ELR (cell line): ENCODE measurements at places on chromosomes 12 and 14.

GRCh38 chr12:15446807-15447206 is 124.5 kb downstream of the PTPRO start:
- peak; percentile 41 for DNase-seq

- DNase-seq = peak; percentile 75
Observed at GRCh38 chr14:65222440-65222858, 120.1 kb upstream of the MAX start.

DNA sequence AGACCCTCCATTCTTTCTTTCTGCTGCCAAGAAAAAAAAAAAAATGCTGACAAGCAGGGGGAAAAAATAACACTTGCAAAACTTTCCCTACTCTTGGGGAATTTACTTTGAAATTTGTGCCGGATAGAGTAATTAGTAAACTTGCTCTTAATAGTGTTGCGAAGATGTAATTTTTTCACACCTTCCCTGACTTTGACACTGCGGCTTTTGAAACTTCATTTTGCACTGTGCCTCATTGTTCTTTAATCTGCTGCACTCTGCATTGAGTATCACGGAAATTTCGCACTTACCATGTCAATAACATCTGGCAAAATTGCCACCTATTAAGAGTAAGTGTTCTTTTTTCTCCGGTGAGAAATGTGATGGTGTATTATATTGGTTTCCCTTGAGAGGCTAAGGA is 596.1 kb downstream of the VRK1 start:
- no peak for DNase-seq

- no peak for DNase-seq
Observed at GRCh38 chr14:76908834-76909233, 82.6 kb downstream of the LRRC74A start.

DNA sequence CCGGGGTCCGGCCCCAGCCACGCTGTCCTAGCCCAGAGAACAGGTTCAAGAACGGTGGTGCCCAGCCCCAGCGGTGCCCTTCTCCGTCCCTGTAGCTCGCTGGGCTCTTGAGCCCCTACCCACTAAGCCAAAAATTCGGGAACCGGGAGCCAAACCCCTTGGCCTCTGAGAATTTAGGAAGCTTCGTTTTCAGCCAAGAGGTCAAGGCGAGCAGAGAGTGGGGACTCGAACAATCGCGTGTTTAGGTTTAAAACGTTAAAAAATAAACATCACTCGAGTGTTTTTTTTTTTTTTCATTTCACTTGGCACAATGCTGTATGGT is 6.2 kb downstream of the SIX1 start:
- DNase-seq = no peak

GRCh38 chr12:11813438-11813813 is 164.0 kb downstream of the ETV6 start:
- no peak for DNase-seq

- no peak for DNase-seq
Observed at GRCh38 chr12:51832354-51833107, 16.0 kb downstream of the FIGNL2 start.

GRCh38 chr12:98352835-98353234 is 162.6 kb upstream of the TMPO start:
- DNase-seq = no peak

GRCh38 chr12:97168804-97169203 is 261.7 kb downstream of the NEDD1 start:
- peak; percentile 23 for DNase-seq

GRCh38 chr12:13062669-13063068 is 18.5 kb downstream of the FAM234B start:
- DNase-seq = no peak

DNA sequence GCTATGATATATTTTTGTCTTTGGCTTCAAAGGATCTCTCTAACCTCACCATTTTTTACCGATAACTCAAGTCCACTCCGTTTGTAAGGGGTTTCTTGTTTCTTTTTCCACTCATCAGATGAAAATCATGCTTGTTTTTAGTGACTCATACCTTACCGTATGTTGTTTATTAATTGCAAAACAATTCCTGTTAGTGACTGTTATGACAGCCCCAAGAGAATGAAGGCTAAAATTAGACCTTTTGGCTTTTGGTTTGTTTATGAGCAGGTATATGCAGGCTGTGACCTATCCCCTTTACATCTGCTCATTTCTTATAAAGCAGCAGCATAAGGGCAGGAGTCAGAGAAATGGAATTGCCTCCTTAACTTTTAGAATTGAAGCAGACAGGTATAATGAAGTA is 319.8 kb downstream of the CEP128 start:
- peak; percentile 84 for DNase-seq

- DNase-seq = no peak
Observed at GRCh38 chr12:25376407-25376806, 125.7 kb upstream of the KRAS start.

GRCh38 chr14:39734306-39734705 is 302.1 kb upstream of the FBXO33 start:
- DNase-seq = no peak

- no peak for DNase-seq
Observed at GRCh38 chr12:128976120-128976738, 123.0 kb downstream of the GLT1D1 start.

DNA sequence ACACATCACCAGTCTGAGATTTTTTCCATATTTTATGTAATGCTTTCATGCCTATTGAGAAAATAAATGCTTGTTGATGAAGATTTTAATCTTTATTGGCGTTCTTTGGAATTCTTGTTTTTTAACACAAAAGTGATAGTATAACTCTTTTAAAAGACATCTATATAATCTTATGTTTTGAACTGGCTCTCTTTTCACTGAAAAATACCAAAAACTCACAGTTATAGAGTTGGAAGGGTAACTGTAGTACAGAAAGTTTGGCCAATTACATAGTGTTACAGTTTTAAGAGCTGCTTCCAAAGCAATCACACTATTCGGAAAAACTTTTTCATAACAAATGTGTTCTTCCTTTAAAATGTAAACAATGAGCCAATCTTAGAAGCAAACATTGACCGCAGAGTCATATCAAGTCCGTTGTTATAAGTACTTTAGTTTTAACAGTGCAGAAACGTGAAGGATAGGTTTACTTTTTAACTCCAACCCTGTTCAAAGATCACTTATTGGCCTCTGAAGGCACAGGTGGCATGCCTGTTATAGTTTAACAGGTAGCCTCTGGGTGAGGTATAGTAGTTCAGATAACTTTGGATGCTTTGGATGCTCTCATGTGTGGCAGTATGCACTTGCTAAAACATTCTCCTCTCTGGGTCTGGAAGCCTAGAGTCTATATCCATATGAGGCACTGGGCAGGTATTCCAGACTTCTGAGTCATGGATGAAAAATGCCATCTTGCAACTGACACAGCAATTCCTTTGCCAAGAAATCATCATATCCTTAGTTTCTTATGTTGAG is 12.1 kb upstream of the NTN4 start:
- peak; percentile 98 for DNase-seq

GRCh38 chr12:108686780-108687179 is 44.5 kb downstream of the CORO1C start:
- DNase-seq = no peak

DNA sequence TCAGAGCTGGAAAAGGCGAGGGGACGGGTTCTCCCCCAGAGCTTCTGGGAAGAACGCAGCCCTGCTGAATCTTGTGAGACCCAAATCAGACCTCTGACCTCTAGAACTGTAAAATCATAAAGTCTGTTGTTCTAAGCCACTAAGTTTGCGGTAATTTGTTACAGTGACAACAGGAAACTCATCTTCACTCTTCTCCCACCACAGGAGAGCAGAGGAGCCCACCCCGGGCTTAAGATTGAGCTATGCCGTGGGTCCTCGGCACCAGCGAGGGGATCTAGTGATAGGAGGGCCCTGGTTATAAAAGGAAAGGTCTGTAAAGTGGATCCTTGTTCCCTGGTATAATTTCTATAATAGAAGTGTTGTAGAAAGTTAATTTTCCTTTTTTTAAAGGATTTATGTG is 7.6 kb downstream of the MLXIP start:
- DNase-seq = no peak

- DNase-seq = no peak
Observed at GRCh38 chr14:56598519-56598918, 18.9 kb downstream of the TMEM260 start.

DNA sequence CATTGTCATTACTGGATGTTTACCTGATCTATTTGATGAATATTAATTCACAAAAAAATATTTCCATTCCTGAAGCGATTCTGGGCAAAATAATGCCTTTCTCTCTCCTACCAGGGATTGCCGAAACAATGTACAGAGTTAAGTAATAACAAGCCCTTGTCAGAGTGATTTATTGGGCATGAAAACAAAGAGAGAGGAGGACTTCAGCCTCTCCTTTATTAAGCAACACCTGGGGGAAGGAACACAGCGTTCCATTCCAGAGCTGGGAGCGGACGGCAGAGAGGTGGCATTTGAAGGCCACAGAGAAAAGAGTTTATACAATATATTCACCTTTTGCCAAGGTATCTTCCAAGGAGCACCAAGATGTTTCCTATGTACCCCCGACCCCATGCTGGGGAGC is 165.8 kb downstream of the KSR2 start:
- no peak for DNase-seq

- DNase-seq = no peak
Observed at GRCh38 chr12:34126239-34126641, 103.9 kb downstream of the ALG10 start.
